ENCODE measurements at places on chromosomes 1 and 21. TPM values are rescaled to one million over a fixed set of nuclear protein-coding genes. Genes with fewer than 3 reads are reported as not detected.

ZYG11A gene
- 0.22 TPM for total RNA-seq

- no peak for DNase-seq
These were observed 31.4 kb downstream of the SZRD1 start for GRCh38 chr1:16398371-16398953.

GBP3 gene
- 103 TPM for total RNA-seq

- no peak for DNase-seq
These were observed 131.1 kb upstream of the WNT4 start for GRCh38 chr1:22273686-22274681.

GRCh38 chr1:109983380-109984189 lies 980 bp upstream of the AHCYL1 start:
- no peak for DNase-seq

DNA sequence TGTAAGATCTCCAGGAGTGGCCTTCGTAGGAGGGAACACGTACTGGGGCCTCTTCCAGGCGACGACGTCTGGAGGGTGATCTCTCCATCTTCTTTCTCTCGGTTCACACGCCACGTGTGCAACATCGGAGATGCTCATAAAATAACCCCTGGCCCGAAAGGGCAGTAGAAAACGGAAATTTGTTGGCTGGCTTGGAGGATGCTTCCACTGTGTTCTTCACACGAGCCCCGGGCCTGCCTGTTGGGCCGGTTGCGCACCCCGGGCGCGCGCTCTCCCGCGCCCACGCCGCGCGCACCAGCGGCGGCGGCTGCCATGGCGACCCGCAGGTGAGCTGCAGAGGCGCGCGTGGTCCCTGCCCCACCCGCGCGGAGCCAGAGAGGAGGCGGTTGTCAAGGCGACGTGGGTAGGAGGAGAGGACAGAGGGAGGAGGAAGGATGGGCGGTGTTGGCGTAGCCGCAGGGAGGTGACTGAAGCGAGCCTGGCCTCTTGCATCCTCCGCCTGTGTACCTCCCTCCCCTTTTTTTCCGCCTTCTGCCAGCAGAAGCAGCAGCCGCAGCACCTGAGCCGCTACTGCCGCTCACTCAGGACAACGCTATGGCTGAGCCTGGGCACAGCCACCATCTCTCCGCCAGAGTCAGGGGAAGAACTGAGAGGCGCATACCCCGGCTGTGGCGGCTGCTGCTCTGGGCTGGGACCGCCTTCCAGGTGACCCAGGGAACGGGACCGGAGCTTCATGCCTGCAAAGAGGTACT lies at the start of gene ELAPOR1:
Gene ELAPOR1 (plus strand): TSS at position 526 of the 752 bp plus-strand sequence. CDS start 69 bp downstream, at position 595.
- DNase-seq: peak; percentile 91

MAN1C1 gene
- 4.3 TPM for total RNA-seq

ETV3L gene
- total RNA-seq: not detected

DNA sequence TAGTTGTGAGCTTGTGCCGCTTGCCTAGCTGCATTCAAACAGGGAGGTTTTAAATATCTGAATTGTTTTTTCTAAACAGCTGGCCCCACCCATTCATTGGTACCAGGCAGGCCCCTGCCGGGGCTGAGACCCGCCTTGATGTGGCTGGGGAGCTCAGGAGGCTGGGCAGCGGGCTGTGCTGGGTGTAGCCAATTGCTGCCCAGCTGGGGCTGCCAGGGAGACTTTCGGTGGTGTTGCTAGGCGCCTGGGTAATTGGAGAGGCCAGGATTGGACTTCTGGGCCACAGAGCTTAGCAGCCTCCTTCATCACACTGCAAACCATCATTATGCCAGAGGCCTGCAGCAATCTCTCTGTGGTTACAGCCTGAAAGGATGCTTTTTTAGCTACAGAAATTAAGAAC lies 12.2 kb downstream of the RHBDL2 start:
- no peak for DNase-seq

- no peak for DNase-seq
These were observed 42.8 kb downstream of the ARHGEF10L start for GRCh38 chr1:17582124-17582774.

DNA sequence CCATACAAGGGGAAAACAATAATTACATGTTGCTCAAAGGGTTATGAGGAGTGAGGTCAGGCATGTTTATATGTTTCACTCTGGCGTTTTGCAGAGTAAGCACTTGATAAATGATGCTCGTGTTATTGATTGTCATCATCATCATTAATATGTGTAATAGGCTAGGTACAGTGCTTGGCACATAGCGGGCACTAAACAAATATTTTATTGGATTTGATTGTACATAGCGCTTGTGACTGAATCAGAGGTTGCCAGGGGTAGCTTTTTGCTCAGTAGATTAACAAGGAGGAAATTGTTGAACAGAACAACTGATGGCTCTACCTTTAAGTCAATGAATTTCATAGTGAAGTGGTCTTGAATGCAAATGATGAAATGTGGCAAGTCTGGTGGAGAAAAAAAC lies 91.7 kb downstream of the ROR1 start:
- no peak for DNase-seq

- DNase-seq: peak; percentile 85
These were observed at the start of gene ST7L for GRCh38 chr1:112618721-112619517. ST7L (minus strand) TSS chr1:112619141; CDS start chr1:112619113, 28 bp downstream.

- DNase-seq: no peak
These were observed 138.1 kb upstream of the ADAMTS5 start for GRCh38 chr21:27104846-27105431.

AKR7A3 gene
- 119 TPM for total RNA-seq

- no peak for DNase-seq
These were observed 206.2 kb upstream of the KAZN start for GRCh38 chr1:14392161-14392858.

GREM2 gene
- total RNA-seq: 3.6 TPM

GRCh38 chr1:158930504-158930903 lies 848 bp upstream of the PYHIN1 start:
- DNase-seq: no peak

DNA sequence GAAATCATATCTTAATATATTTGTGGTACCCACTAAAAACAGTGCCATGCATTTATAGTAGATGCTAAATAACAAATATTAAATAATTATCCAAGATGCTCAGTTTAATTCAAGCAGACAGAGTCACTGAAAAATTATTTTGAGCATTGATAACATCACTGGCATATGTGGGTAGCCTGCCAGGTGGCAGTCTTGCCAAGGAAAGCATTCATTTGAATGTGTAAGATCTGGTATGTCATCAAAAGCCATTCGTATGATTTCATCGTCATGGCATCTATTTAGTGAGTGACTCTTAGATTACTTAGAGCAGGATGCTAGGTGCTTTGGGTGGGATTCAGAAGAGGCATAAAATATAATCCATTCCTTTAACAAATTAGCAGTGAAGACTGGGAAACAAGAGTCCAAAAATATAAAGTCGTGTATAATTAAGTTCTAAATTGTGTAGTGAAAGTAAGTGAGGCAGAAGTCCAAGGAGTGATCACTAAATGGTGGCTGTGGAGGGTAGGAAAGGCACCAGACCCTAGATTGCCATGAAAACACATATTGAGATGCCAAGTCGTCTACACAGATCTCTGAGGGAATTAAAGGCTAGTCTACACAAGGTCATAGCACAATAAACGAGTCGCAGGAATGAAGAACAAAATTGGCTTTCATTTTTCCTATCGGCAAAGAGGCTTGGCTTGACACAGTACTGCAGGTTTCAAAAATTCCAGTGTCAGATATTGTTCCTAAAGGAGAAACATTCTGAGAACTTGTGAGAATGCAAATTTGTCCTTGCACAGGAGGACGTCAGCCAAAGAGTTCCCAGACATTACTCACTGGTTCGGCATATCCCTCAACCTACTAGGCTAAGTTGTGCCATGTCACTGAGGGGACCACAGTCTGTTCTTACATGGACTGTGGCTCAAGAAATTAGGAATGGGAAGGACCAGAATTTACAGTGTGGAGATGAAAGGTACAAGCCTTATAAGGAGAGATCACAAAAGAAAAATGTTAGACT lies 130.8 kb downstream of the LYPLAL1 start:
- no peak for DNase-seq

- no peak for DNase-seq
These were observed 66.8 kb downstream of the DNAH14 start for GRCh38 chr1:224996266-224996665.

- DNase-seq: no peak
These were observed 45.9 kb upstream of the SAMD13 start for GRCh38 chr1:84255582-84255981.

GRCh38 chr1:63835128-63835527 lies 61.3 kb downstream of the ROR1 start:
- DNase-seq: no peak

MNDA gene
- total RNA-seq: 4.1 TPM

RXFP4 gene
- 4.6 TPM for total RNA-seq

GIPC2 gene
- total RNA-seq: 26.7 TPM

DNA sequence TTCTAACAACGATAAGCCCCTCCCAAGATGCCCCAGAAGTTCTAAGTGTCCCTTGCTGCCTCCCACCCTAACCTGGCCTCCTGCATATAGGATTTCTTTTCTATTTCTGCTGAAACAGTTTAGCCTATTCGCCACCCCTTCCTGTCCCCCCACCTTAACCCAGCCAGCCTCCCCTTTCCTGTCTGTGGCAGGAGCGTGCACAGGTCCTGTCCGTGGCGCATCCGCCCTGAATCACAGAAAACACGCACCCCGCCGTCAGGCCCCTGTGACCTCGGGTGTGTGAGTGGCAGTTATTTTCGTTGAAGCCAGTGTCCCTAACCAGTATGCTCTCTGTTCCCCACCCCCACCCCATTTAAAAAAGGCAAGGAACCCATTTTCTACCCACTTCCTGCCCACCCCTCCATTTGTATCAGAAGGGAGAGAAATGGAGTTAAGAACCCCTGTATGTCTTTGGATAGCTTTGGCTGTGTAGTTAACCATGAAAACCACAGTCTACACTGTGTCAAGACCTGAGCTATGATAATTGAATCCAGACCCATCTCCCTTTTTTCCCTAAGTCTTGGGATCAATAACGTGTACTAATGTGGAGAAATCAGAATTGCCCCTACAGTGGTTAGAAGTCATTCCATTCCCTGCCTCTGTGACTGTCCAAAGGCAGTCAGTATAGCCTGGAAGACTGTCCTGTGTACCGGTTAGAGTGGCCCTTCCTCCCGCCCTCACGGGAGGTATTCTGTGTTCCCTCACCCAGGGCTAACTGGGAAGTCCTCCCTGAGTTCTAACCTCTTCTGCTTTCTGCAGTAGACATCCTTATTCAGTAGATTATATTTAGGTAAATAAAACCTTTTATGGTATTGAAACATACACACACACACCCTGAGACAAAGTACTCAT lies 1.8 kb downstream of the PLEKHO1 start:
- no peak for DNase-seq

DNA sequence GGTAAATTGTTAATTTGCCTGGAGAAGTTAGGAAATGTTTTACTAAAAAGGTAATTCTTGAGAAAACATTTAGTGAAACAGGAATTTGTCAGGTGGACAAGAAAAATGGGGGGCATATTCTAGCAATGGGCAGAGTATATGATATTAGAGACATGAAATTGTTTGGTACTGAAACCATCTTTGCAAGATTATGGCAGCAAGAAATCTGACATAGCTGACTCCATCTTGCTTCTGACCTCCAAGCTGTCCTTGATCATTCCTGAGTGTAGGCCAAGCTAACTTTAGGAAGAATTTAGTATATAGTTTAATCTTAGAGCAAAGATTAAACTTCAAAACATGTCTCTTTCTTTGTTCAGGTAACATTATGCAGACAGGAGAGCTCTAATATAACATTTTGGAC lies 14.0 kb upstream of the SAMSN1 start:
- no peak for DNase-seq

AGTRAP gene
- 34.9 TPM for total RNA-seq

FTCD gene
- total RNA-seq: 4.2 TPM

CD160 gene
- 0.25 TPM for total RNA-seq

DNA sequence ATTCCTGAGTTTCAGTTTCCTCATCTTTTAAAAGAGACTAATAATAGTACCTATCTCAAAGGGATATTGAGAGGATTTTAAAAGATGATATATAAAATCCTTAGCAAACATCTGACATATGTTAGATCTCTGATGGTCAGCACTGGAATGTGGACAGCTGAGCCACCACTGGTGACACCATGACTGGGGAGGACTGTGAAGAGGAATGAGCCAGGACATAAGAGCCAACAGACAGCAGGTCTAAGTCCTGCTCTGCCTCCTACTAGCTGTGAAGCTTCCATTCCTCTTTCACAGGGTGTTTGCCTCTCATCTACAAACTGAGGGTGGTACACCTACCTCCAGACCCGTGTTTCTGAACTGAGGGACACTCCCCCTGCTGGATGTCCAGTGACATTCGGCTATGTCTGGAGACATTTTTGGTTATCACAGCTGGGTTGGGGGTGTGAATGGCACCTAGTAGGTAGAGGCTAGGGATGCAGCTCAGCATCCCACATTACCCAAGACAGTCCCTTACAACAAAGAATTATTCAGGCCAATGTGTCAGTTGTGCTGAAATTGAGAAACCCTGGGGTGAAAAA lies 109.1 kb upstream of the OLIG2 start:
- DNase-seq: no peak

GRCh38 chr1:43743206-43743605 lies 35.9 kb downstream of the ST3GAL3 start:
- DNase-seq: no peak

DNA sequence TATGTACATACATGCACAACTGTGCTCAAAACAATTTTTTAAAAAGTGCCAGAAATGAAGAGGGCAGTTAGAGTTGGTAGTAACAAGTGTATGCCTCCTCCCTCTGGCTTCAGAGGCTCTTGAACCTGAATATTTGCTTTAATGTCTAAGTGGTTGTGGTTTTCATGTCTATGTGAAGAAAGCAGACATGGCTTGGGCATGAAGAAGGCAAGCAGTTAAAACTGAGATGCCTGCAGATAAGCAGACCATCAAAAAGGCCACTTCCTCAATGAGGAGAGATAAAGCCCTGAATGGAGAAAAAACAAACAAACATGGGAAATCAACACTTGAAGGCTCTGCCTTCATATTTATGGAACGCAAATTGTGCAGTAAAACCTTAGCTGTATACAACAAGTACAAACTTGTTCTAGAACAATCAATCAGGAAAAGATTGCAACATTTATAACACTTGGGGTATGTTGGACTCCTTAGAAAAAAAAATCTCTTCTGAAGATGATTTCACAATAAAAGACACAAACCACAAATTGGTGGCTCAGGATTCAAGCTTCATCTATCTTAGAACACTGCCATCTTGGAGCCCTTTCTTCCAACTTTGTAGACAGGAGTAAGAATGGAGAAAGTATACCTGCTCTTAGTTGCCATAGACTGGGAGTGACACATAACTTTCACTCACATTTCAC lies 52.7 kb upstream of the PLA2G4A start:
- DNase-seq: no peak

GRCh38 chr1:8382051-8382505 lies 64.2 kb downstream of the SLC45A1 start:
- DNase-seq: no peak

Data from colonic mucosa (tissue), 4 donors.